A549 treated with AZD2906 at 1 μM for 4 hours (cell line): ENCODE measurements at places on chromosomes 6 and 20. TPM values are rescaled to one million over a fixed set of nuclear protein-coding genes. Genes with fewer than 3 reads are reported as not detected.

The ELOVL2 gene
- total RNA-seq = 5.2 to 6.5 TPM (median 6.5 TPM) in 5 replicates

The RIN2 gene
- 20.4 to 23.3 TPM (median 21.5 TPM) in 5 replicates for total RNA-seq

The ITCH gene
- total RNA-seq = 22.6 to 36.8 TPM (median 29.5 TPM) in 5 replicates

The TBXT gene
- not detected in 5 replicates for total RNA-seq

The BNIP5 gene
- total RNA-seq = 0.02 to 0.05 TPM (median 0.02 TPM) in 4 of 5 replicates, not detected in the other

The SDCBP2 gene
- 1.4 to 2.4 TPM (median 1.8 TPM) in 5 replicates for total RNA-seq

The BPIFA2 gene
- 0.11 TPM in 1 of 5 replicates, not detected in the others for total RNA-seq

The NFATC2 gene
- 7.4 to 8.9 TPM (median 8.4 TPM) in 5 replicates for total RNA-seq

The NKAIN2 gene
- total RNA-seq = not detected in 5 replicates

The ADA gene
- 45.9 to 62.1 TPM (median 54.3 TPM) in 5 replicates for total RNA-seq

The HLA-DQA2 gene
- not detected in 5 replicates for total RNA-seq

The KCNK16 gene
- total RNA-seq = not detected in 5 replicates

The TCF15 gene
- not detected in 5 replicates for total RNA-seq

The NOX3 gene
- total RNA-seq = not detected in 5 replicates

The DOK5 gene
- not detected in 5 replicates for total RNA-seq

The LY6G6C gene
- total RNA-seq = 0.08 to 0.14 TPM (median 0.09 TPM) in 3 of 5 replicates, not detected in the others

The OSTM1 gene
- 16.2 to 23.7 TPM (median 21.0 TPM) in 5 replicates for total RNA-seq

The SAMD3 gene
- not detected in 5 replicates for total RNA-seq

The THEMIS gene
- not detected in 5 replicates for total RNA-seq

The C6orf15 gene
- not detected in 5 replicates for total RNA-seq

The TNXB gene
- 0.48 to 0.71 TPM (median 0.56 TPM) in 5 replicates for total RNA-seq

The C6orf132 gene
- total RNA-seq = 3.4 to 4.0 TPM (median 3.9 TPM) in 5 replicates

The FOXQ1 gene
- 2.7 to 5.3 TPM (median 4.8 TPM) in 5 replicates for total RNA-seq

The CCDC167 gene
- total RNA-seq = 43.0 to 49.0 TPM (median 46.3 TPM) in 5 replicates

The EPHA7 gene
- 0.03 to 0.13 TPM (median 0.06 TPM) in 5 replicates for total RNA-seq

The COL11A2 gene
- 0.31 to 0.92 TPM (median 0.81 TPM) in 5 replicates for total RNA-seq

The MRAP2 gene
- total RNA-seq = 1.2 to 1.8 TPM (median 1.6 TPM) in 5 replicates

The PTPRT gene
- not detected in 5 replicates for total RNA-seq

The MYLK4 gene
- total RNA-seq = 0.07 to 0.13 TPM (median 0.09 TPM) in 5 replicates

The SPATS1 gene
- total RNA-seq = not detected in 5 replicates
